ENCODE measurements at places on chromosomes 13 and 19.

GRCh38 chr13:27978301-27978968 is 9.3 kb upstream of the CDX2 start:
- no peak for DNase-seq

- DNase-seq, result no peak
These were observed 256.1 kb downstream of the DACH1 start for GRCh38 chr13:71610876-71611275.

- DNase-seq, result no peak
These were observed 515 bp downstream of the UFM1 start for GRCh38 chr13:38350114-38350617.

GRCh38 chr19:11131471-11131870 is 24.1 kb downstream of the SPC24 start:
- DNase-seq, result no peak

All from NCI-H510A treated with DMSO at 0.1 percent for 48 hours (cell line).